ENCODE measurements at places on chromosomes 3 and 15.

DNA sequence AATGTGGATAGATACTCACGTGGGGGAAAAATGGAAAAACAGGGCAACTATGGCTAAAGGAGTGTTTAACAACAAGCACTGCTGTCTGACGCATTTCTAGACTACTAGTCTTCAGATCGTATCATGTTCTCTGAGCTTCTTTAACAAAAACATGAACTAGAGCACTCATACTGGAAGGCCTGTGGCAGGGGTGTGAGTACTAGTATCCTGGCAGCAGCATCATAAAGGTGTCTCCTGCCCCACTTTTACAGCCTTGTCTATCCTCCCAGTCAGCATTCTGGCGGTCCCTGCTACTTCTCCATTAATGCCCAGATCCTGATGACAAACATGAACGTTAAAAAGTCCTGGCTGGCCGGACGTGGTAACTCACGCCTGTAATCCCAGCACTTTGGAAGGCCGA, 4.0 kb downstream of the FMN1 start:
- DNase-seq = no peak

DNA sequence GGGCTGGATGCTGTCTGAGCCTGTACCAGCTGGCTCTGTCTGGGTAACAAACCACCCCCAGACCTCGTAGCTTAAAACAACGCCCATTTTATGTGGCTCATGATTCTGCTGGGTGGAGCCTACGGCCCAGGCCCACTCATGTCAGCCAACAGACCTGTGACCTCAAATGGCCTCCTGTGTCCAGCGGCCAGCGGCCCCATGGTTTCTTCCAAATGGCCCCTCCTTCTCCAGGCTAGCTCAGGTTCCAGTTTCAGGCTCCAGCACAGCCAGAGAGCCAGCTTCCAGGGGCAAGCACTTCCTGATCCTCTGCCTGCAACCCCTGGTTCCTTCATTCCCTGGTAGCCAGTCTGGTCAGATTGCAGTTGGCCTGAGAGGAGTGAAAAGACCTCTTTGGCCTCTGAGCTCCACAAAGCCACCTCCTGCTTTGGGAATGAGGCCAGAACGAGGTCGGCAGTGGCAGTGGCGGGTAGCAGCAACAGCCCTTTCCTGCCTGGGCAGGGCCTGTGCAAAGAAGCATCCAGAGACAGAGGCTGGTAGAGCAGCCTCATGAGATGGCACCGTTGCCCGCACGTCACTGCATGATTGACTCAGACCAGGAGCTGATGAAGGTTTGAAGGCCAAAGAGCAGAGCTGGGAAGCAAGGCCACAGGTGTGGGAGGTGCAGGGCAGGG, 21.0 kb upstream of the PLXNA1 start:
- DNase-seq = no peak

GRCh38 chr15:64687688-64688087, 87.7 kb downstream of the RBPMS2 start:
- no peak for DNase-seq

GRCh38 chr3:7166460-7166859, 305.5 kb downstream of the GRM7 start:
- no peak for DNase-seq

DNA sequence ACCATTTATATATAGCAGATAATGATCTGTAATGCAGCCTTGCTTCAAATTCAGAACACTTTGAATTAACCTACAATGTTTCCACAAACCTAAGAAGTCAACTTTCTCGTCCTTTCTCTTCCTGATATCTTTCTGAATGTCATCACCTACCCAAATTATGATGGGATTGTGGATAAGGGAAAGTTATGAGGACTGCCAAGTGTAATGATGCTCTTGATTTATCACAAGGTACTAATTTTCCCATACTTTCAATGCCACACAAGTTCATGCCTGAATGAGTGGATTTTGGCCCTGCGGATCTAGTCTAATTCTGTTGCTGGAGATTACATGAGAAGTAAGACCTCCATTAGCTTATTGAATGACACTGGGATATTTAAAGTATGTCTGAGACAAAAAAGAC, 82.6 kb upstream of the NANOGP8 start:
- no peak for DNase-seq

- no peak for DNase-seq
Observed at GRCh38 chr3:59286791-59287531, 237.1 kb upstream of the CFAP20DC start.

Data from endothelial cell (in vitro differentiated cells).